ENCODE measurements at places on chromosomes 7 and 10.

DNA sequence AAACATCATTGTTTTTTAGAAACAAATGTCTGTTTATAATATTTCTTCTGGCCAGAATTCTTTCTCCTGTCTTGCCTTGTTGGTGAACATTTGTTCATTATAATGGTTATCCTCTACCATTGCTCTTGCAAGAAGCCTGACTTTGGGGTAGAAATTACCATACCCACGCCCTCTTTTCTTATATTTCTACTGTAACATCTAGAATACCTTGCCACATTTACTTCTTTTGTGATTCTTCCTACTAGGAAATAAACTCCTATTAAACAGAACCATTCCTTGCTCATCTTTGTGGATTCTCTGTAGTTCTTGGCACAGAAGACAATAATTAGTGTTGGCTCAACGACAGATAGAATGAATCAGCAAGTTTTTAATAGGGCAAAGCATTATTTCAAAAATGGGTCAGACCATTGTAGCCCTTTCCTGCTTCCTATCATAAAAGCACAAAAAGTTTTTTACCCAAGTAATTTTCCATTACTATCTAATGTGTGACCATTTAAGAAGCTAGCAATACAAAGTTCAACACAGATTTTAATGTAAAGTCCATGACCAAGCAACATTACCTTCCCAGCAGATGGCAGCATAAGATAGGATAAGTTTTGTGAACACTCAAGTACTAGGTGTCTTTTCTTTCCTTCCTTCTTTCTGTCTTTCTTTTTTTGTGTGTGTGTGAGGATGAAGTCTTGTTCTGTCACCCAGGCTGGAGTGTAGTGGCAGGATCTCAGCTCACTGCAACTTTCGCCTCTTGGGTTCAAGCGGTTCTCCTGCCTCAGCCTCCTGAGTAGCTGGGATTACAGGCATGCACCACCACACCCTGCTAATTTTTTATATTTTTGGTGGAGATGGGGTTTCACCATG, 270.4 kb downstream of the HGF start:
- no peak for DNase-seq

DNA sequence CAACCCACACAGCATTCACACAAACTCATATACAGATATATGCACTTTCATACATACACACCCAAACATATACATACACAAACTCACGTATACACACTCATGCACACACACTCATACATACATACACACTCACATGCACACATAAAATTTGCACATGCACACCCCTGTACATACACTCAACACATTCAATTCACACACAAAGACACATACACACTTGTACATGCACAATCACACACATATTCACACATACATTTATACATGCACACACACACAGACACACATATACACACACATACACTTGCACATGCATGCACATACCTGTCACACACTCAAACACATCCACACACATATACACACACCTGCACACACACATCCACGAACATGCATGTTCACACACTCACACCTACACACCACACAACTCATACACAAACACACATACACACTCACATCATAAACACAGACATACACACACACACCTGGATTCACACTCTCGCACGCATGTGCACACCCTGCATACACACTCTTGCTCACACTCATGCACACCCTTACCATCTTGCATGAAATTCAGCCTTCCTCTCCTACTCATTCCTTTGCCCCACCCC, 451.2 kb downstream of the GRID1 start:
- DNase-seq, result no peak

DNA sequence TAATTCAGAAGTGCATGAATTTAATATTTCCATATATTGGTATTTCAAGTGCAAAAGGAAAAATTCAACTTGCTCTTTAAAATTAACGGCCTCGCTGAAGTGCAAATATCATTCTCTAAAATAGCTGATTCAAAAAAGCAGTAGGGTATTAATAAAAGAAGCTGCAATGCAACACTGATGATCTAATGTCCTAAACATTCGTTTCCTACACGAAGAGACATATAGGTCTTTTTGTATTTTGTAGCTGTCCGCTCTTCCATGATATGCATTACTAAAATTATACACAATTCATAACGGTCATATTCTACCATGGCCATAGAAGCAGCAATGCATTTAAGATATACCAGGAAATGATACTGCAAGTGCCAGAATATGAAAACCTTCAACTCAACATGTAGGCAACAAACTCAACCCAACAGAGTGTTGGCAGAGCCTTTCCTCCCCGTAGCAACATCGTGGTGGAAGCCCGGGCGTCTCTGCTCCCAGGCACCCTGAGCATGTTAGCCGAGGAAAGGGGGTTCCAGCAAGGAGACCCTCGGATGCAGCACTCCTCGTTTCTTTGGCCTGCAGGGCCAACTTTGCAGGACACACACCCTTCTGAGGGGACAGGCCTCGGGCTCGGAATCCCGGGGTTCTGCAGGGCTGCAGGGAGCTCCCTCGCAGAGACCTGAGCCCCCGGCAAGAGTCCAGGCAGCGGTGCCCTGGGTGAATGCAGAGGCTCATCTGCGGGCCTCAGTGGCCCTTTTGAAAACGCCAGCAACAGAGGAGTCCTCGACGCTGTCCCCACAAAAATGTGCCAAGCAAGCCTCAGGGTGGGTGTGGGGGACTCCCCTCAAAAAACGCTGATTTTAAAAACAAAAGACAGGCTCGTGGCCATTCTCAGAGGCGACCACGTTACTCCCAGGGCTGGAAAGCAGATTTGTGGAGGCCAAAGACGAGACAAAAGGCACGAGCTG, 1.6 kb downstream of the FAM171A1 start:
- DNase-seq, result no peak

- no peak for DNase-seq
Measured at GRCh38 chr7:155917836-155918430, 105.7 kb upstream of the SHH start.

GRCh38 chr7:69334701-69335100, 263.6 kb upstream of the AUTS2 start:
- DNase-seq, result no peak

- DNase-seq, result no peak
Measured at GRCh38 chr7:108311446-108312168, 144.6 kb downstream of the NRCAM start.

DNA sequence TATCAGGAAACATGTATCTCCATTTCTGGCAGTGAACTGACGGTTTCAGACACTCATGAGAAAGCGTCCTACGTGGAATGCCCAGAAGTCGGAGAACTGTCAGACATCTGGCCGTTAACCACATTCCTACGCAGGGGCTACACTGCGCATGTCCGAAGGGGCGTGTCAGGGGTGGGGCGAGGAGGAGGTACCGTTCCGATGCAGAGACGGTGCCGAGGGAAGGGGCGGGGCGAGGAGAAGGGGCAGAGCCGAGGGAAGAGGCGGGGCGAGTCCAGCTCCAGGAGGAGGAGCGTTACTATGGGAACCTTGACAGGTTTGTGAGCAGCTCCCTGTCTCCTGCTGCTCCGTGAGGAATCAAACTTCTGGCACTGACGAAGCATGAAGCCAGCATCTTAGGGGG, 366.9 kb upstream of the NUPR2 start:
- DNase-seq, result no peak

- no peak for DNase-seq
Measured at GRCh38 chr10:113945687-113946085, 91.2 kb downstream of the NHLRC2 start.

DNA sequence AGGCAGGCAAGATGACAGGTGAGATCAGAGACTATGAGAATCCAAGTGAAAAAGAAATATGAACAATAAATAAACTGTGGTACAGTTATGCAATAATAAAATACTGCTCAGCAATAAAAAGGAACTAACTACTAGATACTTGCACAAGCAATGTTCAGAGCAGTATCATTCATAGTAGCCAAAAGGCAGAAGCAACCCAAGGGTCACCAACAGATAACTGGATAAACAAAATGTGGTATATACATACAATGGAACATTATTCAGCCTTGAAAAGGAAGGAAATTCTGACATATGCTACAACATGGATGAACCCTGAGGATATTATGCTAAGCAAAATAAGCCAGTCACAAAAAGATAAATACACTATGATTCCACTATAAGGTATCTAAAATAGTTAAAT, 76.9 kb upstream of the KCNIP2 start:
- DNase-seq, result no peak

GRCh38 chr7:28418311-28418710, 6.0 kb downstream of the CREB5 start:
- no peak for DNase-seq

GRCh38 chr7:30548845-30549244, 44.2 kb upstream of the GGCT start:
- DNase-seq, result peak; percentile 72

GRCh38 chr7:36690514-36691187, 33.6 kb downstream of the AOAH start:
- DNase-seq, result no peak

DNA sequence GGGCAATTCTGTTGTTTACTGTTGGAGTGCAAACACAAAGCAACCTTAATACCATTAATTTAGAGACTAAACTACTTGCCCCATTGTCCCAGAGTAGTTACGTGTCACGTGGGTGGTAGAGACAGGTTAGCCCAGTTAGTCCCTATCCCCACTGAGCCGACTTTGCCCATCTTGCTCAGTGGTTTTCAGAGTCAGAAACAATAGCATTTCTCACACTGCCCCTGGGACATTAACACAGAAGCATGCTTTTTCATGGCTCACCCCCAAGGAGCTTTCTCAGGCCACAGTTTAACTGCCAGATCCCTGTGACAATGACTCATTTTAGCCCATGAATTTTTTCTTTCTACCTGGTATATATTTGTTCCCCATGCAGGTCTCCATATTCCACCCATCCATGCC, 271.0 kb downstream of the POU6F2 start:
- no peak for DNase-seq

GRCh38 chr10:106897719-106898118, 266.8 kb downstream of the SORCS1 start:
- DNase-seq, result no peak

DNA sequence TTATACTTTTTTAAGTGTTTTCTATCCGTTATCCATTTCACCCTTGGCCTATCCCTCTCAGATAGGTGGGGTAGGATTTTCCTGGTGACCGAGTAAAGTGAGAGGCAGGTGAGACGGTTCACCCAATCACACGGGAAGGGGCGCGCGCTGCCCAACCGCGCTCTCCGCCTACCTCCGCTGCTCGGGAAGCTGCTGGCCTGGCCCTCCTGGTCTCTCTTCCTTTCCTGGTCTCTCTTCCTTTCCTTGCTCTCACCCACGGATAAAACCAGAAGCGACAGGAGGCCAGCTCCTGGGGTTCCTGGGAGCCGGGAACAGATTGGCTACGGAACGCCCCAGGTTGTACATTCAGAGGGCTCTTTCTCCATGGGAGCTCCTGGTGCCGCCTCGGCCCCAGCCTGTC, 14.3 kb upstream of the ZNF212 start:
- DNase-seq, result no peak

- DNase-seq, result peak; percentile 3
Measured at GRCh38 chr7:75689246-75690099, 49.3 kb downstream of the HIP1 start.

- no peak for DNase-seq
Measured at GRCh38 chr10:112966194-112966855, 16.3 kb downstream of the TCF7L2 start.

DNA sequence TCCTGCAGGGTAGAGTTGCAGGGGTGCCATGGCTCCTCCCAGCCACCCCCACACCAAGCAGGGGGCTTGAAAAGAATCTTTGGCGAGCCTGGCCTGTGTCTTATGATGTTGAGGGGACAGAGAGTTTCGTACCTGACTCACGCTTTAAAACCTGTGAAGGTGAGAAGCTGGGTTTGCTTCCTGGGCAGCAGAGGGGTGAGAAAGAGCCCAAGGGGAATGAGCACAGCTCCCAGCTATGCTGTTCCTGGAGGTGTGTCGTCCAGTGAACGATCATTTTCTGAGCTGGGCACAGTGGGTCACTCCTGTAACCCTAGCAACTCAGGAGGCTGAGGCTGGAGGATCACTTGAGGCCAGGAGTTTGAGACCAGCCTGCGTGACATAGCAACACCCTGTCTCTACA, 13.5 kb upstream of the ADRB1 start:
- DNase-seq, result no peak

DNA sequence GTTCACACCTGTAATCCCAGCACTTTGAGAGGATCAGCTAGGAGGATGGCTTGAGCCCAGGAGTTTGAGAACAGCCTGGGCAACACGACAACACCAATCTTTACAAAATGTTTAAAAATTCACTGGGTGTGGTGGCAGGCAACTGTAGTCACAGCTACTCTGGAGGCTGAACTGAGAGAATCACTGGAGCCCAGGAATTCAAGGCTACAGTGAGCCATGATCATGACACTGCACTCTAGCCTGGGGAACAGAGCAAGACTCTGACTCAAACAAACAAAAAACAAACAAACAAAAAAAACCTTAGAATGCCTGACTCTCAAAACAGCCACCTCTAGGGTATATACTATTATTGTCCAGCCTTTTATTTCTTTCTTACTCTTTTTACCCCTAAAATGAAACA, 56.5 kb upstream of the PAPSS2 start:
- DNase-seq, result no peak

DNA sequence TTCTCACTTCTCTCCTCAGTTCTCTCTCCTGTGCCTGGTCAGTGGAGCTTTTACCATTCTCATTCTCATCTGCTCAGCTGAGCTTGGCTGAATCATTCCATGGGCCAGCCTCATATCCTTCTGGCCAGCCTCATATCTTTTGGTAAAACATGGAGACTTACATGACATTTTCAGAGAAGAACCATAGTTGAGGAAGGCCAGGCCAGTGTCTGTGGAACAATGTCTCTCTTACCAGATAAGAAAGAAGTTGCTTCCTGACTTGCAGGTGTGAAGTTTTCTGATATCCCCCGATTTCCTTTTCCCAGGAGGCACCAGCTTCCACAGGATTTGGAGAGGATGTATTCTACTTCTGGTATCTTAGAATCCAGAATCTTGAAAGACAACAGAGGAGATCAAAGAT, 24.7 kb downstream of the ST7 start:
- DNase-seq, result no peak

DNA sequence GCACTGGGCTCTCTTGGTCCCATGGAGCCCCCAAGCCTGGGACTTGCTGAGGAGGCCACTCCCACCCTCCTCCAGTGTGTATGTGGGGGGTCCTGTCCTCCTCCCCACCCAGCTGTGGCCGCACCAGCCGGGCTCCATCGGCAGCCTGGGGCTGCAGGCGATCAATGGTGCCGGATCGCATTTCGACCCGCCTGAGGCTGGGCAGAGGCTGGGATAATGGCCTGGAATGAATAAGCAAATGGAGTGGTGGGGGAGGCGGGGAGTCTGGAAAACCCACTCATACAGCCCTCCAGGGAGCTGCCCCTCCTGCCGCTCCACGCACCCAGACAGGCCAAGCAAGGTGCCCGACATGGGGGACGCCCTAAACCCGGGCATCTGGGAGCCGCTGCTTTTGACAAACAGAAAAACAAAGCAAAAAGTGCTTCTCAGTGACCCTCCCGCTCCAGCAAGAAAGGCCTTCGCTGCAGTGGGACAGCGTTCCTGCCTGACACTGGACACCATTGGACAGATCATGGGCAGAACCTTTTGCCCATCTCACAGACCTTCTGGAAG, 160.5 kb downstream of the NRF1 start:
- DNase-seq, result no peak

- DNase-seq, result no peak
Measured at GRCh38 chr7:66679633-66680244, 51.1 kb downstream of the KCTD7 start.

- no peak for DNase-seq
Measured at GRCh38 chr7:16741676-16742075, 11.9 kb upstream of the TSPAN13 start.

Measured in anterior cingulate cortex (tissue), 58 donors.